ENCODE measurements at places on chromosomes 5 and 9.

GRCh38 chr5:134273642-134274395, 47.9 kb upstream of the PPP2CA start:
- DNase-seq = no peak

GRCh38 chr5:15704397-15704947, 204.5 kb downstream of the FBXL7 start:
- DNase-seq = no peak

DNA sequence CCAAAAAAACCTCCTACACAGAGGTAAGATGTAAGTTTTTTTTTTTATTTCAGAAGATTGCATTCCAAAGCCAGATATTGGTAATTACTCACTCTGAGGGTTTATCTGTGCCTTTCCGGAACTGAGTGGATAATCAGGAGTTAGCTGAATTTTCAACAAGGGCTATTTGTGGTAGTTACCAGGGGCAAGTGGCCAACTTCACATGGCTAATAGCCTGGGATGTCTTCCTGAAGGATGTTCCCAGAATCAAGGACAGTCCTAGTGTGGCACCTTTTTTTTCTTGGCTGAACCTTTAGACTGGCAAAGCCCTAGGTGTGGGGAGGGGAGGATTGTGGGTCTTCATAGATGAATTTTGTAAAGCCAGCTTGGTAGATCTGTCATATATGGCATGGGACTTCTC, 7.1 kb downstream of the LARP1 start:
- no peak for DNase-seq

- no peak for DNase-seq
These were observed 202.4 kb downstream of the SLIT3 start for GRCh38 chr5:169098331-169099121.

DNA sequence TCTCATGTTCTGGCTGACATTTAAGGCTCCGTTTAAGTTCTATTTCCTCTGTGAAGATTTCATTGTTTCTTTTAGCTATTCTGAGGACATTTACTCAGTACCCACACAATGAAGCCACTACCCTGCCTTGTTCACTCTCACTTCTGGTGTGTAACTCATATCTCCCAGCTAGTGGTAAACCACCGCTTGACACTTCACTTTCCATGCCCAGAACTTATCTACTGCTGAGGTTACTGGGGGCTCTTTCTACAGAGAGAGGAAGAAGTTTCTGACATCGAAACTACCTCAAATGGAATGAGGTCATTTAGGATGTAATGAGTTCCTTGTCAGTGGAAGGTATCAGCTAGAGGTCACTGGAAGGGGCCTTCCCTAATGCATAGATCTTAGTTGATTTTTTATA, 501.5 kb downstream of the DMAC1 start:
- no peak for DNase-seq

DNA sequence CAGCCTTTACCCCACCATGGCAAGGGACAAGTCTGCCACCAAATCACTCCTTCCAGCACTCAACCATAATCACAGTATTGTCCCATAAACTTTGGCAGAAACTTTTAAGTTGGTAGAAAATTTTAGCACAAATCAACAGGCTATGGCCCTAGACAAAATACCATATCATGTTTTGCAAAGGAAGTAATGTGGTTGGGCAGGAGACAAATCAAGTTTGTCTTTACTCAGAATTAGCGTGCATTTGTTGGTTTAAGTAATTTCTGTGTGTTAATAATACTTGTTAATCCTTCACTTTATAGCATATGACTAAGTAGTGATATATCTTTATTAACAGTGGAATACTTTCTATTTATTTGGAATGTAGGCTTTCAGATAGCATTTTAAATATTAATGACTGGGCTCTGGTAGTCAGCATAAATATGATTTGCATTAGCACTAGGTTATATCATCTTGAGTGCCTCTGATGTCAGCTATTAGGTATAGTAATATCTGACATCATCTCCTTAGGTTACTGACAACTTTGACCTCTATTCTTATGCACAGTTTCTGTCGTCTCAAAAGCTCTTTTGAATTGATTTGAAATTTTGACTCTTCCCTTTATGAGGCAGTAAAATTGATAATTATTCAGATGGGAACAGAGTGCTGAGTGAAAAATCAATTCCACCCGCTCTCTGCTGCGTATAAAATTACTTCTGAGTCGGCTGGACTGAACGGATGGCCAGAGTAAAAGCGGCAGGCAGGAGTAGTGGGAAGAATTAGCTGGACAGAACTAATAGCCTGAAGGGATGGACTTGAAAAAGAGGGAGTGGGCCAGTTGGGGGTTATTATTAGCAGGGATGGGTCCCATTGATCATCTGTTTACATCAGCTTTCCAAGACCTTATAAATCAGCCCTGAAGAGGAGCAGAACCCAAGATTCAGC, 40.1 kb upstream of the TLX3 start:
- DNase-seq = no peak

GRCh38 chr9:29830821-29831220, 2257.5 kb upstream of the C9orf72 start:
- DNase-seq = peak; percentile 45

DNA sequence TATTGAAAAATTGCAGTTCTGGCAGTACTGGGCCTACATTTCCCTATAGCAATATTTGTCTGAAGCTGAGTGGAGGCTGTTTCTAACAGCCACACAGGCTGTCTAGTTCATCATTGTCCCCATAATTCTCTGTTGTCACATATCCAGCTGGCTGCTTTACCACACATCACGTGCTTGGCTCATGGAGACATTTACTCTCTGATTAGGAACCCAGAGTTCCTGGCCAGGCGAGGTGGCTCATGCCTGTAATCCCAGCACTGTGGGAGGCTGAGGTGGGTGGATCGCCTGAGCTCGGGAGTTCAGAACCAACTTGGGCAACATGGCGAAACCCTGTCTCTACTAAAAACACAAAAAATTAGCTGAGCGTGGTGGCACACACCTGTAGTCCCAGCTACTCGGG, 81.4 kb downstream of the PGM5 start:
- DNase-seq = no peak

- no peak for DNase-seq
These were observed 56.4 kb downstream of the BHMT start for GRCh38 chr5:79168031-79168430.

GRCh38 chr5:149170299-149170698, 29.0 kb downstream of the ABLIM3 start:
- no peak for DNase-seq

- peak; percentile 38 for DNase-seq
These were observed 160.0 kb downstream of the RMI1 start for GRCh38 chr9:84140535-84141101.

- no peak for DNase-seq
These were observed 61.7 kb downstream of the OTULIN start for GRCh38 chr5:14726066-14726838.

- DNase-seq = no peak
These were observed 8.3 kb upstream of the CCNO start for GRCh38 chr5:55241746-55242145.

All from globus pallidus (tissue), 1 donor.